Activated T-helper 1 cell treated with anti-CD3 and anti-CD28 coated beads, Interleukin-12 subunit alpha, Interleukin-12 subunit beta, Interleukin-2, Interleukin-4 antibody, amounts not matched to agents 30 ng/mL and 10 ng/mL and 1 ng/mL, durations not matched to agents 14 hours and 24 hours and 36 hours (primary cell): ENCODE measurements at places on chromosomes 3 and 15. TPM values are rescaled to one million over a fixed set of nuclear protein-coding genes. Genes with fewer than 3 reads are reported as not detected.

- no peak for DNase-seq
Measured at GRCh38 chr3:81315030-81315429, 446.4 kb downstream of the GBE1 start.

- peak; percentile 19 for DNase-seq
Measured at GRCh38 chr3:123723522-123724168, 138.8 kb upstream of the HACD2 start.

- no peak for DNase-seq
Measured at GRCh38 chr15:68596691-68597090, 17.9 kb downstream of the CORO2B start.

- no peak for DNase-seq
Measured at GRCh38 chr15:60219866-60220265, 177.9 kb downstream of the ANXA2 start.

DNA sequence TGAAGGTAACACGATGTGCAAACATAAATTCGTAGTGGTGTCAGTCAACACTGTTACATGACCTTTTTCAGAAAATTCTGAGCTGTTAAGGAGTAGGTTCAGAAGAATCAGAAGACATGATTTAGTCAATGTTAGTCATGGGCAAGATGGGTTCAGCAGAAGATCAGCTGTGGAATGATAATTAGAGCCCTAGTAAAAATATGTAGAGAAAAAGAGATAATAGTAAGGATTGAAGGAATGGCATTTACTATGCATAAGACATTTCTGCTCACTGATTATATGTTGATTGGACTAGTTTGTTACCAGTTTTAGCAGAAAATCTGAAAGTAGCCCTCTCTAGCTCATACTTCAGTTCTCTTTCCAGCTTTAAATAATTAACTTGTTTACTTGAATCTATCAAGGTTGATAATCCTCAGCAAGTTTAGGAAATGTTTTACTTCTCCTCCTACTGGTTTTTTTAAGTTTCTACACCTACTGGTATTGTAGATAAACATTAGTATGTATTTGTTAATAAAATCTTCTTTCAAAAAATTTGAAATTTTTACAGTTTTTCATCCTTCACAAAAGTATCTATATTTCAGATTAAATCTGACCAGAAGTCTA, 98.6 kb downstream of the ALCAM start:
- DNase-seq, result no peak

- no peak for DNase-seq
Measured at GRCh38 chr15:90496791-90497190, 32.9 kb upstream of the CRTC3 start.

- DNase-seq, result no peak
Measured at GRCh38 chr3:9161298-9161697, 88.1 kb downstream of the SRGAP3 start.

GRCh38 chr15:28884151-28884940, 1.4 kb upstream of the APBA2 start:
- DNase-seq, result no peak

DNA sequence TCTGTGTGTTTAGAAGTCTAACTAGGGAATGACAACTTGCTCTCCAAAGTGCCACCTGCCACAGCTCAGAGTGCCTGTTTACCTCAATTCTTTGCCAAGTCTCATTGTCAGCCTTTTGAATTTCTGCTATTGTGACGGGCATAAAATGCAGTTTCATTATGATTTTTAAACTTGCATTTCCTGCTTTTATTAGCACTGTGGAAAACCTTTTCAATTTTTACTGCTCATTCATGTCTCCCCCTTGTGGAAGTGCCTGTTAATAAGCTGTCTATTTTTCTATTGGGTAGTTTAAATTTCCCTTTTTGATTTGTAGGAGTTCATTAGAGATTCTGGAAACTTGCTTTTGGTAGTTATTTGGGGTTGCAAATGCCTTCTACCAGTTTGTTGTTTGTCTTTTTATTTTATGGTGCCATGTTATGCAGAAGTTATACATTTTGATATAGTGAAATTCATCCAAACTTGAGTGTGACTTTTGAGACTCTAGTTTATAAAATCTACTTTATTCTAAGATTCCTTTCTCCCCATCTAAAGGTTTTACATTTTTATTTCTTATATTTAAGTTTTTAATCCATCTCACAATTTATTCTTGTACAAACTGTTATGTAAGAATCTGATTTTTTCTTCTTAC, 53.9 kb upstream of the FRMD4B start:
- no peak for DNase-seq

DNA sequence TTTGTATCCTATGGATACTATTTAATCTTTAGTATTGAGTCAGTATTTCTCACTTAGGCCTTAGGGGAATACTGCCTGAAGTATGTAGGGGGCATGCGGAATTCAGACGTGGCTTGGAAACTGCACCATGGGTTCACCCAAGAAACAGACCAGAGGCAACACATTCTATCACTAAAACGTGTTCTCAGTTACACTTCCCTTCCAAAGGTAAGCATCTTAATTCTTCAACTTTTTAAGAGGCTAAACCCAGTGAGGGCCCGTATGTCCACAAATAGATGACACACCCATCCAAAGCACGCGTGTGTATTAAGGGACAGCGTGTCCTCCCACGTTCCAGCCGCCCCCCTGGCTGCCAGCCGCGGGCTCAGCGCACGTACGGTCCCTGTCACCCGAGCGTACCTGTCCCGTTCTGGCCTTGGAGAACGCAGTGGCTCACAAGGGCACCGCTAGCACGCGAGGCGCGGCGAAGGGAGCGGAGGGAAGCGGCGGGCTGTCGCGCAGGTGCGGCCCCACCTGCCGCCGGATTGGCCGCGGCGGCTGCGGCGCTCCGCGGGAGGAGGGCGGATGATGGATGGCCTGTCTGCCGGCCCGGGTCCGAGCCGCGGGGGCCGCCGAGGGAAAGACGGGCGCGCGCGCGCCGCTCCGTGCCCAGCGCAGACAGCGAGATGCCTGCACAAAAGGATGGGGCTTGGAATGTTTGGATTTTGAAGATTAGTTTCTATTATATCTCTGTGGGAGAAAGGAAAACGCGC, 1003.9 kb upstream of the NR2F2 start:
- no peak for DNase-seq

DNA sequence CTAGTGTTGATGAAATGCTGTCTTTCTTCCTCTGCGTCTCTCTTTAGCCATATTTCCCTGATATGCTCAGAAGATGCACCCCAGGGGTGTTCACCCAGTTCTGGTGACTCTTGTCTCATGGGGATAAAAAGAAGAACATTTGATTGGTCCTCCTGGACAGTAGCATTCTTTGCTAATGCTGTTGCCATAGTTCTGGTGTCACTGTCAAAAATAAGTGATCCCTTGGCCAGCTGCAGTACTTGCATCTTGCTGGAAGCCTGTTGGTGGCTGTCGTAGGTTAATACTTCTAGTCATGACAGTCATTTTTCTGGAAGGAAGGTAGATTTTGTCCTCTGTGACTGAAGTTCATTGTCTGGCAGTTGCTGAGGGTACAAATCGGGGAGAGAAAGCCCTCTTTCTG, 124.5 kb downstream of the UNC13C start:
- no peak for DNase-seq

GRCh38 chr15:66429546-66429945, 42.8 kb downstream of the MAP2K1 start:
- DNase-seq, result no peak

- no peak for DNase-seq
Measured at GRCh38 chr15:29696950-29697738, 125.1 kb downstream of the TJP1 start.

- DNase-seq, result no peak
Measured at GRCh38 chr15:90708516-90708915, 8.6 kb upstream of the BLM start.

DNA sequence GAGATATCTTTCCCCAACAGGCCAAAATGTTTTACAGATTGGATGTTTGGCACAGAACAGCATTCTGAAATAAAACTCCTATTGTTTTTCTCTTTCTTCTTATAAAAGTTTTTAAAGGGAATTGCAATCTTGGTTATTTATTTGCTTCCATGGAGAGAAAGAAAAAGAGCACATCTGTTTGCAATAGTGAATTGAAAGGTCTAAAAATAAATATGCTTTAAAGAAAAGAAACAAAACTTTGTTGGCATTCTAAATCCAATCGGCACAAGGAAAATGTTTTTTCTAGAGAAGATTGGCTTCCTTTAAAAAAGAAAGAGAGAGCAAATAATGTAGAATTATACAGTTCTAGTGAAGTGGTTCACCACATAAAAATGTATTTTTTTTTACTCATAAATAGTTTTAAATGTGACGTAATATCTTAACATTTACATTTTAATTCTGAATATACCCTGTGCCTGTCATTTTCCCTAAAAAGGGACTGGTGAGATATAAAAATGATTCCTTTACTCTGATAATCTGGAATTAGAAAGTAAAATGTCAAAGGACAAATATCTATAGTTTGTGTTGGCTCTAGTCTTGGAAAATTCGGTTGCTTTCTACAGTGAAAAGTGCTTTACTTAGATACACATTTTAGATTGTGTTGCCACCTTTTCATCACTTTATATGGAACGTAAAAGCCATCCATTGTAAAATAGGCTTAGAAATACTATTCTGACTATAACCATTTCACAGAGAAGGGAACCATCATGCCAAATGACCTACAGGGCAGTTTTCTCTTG, 257.4 kb upstream of the CBLB start:
- DNase-seq, result no peak

DNA sequence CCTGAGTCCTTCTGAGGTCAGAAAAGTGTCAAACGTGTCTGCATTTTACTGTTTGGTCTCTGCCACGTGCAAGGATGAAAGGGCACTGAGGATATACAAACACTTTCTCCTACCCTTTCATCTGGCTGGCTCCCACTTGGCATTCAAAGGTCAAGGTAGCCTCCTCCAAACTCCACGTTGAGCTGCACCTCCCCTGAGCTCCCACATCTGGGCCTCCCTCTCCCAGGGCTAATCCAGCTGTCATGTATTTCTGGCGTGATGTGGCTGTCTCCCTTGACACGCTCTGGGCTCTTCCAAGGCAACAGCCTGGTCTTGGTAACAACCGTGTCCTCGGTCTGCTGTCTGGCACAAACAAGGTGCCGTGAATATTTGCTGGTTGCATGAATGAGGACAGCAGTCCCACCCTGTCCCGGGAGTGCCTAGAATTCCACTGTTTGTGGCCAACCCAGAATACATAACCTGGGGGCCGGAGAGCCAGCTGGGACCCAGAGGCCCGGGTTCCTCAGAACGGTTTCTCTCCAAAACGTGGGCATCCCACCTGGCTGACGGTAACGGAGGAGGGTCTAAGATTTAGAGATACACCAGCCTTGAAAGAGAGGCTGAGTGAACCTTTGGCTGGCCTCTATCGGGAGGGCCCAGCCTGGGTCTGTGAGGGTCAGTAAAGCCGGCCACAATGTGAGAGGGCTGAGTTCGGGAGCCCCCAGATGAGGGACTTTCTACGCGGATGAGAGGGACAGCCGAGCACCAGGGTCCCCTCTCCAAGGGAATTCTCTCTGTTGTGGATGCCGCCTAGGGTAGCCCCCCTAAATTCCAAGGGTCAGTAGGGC, 767 bp downstream of the GLT8D1 start:
- no peak for DNase-seq

DNA sequence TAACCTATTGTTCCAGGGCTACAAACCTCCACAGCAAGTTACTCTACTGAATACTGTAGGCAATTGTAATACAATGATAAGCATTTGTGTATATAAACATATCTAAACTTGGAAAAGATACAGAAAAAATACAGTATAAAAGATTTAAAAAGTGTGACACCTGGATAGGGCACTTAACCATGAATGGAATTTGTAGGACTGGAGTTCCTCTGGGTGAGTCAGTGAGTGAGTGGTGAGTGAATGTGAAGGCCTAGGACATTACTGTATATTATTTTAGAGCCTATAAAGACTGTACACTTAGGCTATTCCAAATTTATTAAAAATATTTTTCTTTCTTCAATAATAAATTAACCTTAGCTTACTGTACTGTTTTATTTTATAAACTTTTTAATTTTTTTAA, 38.4 kb upstream of the SLC25A36 start:
- no peak for DNase-seq

GRCh38 chr3:161038725-161039124, 66.4 kb downstream of the B3GALNT1 start:
- no peak for DNase-seq

DNA sequence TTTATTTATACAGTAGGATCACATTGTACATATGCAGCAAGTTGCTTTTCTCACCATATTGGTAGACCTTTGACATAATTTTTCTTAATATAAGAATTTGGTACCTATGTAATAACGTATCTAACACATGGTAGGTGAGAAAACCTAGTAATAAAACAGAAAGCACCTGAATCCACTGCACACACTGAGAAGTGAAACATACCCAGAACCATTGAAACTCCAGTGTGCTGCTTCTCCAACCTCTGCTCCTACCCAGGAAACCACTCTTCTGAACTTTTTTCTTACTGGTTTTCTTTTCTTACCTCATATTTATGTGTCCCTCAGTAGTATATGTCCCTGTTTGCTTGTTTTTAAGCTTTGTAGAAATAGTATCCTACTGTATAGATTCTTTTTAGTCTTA, 293.0 kb downstream of the UBE2E2 start:
- DNase-seq, result no peak

GRCh38 chr3:16089521-16089920, 85.0 kb upstream of the GALNT15 start:
- no peak for DNase-seq

GRCh38 chr3:109995377-109995776, 658.0 kb upstream of the DPPA4 start:
- no peak for DNase-seq

DNA sequence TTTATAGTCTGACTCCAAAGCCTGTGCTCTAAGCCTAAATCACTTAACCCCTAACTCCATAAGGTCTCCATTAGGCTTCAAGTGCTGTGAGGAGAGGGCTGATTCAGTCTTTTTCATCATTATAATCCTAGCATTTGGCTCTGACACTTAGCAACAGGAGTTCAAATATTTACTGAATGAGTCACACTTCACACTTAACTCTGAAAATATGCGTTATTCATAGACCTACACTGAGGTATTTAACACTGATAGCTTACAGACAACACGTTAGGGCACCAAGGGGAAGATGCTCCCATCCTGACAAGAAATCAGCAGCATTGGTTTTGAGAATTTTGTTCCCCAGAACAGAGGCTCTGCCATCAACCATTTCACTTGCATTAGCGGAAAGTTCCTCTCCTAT, 53.5 kb downstream of the MSL2 start:
- DNase-seq, result no peak

- no peak for DNase-seq
Measured at GRCh38 chr15:98231696-98232440, 271.4 kb downstream of the ARRDC4 start.

GRCh38 chr3:195057716-195058115, 213.2 kb downstream of the XXYLT1 start:
- DNase-seq, result no peak

GRCh38 chr3:99902091-99902490, 84.4 kb downstream of the CMSS1 start:
- DNase-seq, result no peak

- no peak for DNase-seq
Measured at GRCh38 chr3:183816681-183817510, 8.5 kb downstream of the MAP6D1 start.

GRCh38 chr3:156507285-156507684, 47.6 kb downstream of the SSR3 start:
- no peak for DNase-seq

- DNase-seq, result no peak
Measured at GRCh38 chr15:35321926-35322325, 224.0 kb downstream of the DPH6 start.

GRCh38 chr3:172129850-172130716, 90.7 kb downstream of the FNDC3B start:
- no peak for DNase-seq

The PLA2G4E gene
- total RNA-seq, result not detected in 2 replicates

The ADCY5 gene
- total RNA-seq, result not detected in 2 replicates

The TM4SF1 gene
- total RNA-seq, result 0.13 and 0.22 TPM in 2 replicates

The STAB1 gene
- 0.05 and 0.16 TPM in 2 replicates for total RNA-seq

The COLQ gene
- 0.65 and 0.96 TPM in 2 replicates for total RNA-seq

The COL6A5 gene
- 0.02 and 0.16 TPM in 2 replicates for total RNA-seq

The ASB14 gene
- total RNA-seq, result not detected in 2 replicates

The ITIH1 gene
- not detected in 2 replicates for total RNA-seq
